Activated gamma-delta T cell treated with Interleukin-2 at 50 U/mL for 16 hours (primary cell): ENCODE measurements at places on chromosomes 4 and X.

DNA sequence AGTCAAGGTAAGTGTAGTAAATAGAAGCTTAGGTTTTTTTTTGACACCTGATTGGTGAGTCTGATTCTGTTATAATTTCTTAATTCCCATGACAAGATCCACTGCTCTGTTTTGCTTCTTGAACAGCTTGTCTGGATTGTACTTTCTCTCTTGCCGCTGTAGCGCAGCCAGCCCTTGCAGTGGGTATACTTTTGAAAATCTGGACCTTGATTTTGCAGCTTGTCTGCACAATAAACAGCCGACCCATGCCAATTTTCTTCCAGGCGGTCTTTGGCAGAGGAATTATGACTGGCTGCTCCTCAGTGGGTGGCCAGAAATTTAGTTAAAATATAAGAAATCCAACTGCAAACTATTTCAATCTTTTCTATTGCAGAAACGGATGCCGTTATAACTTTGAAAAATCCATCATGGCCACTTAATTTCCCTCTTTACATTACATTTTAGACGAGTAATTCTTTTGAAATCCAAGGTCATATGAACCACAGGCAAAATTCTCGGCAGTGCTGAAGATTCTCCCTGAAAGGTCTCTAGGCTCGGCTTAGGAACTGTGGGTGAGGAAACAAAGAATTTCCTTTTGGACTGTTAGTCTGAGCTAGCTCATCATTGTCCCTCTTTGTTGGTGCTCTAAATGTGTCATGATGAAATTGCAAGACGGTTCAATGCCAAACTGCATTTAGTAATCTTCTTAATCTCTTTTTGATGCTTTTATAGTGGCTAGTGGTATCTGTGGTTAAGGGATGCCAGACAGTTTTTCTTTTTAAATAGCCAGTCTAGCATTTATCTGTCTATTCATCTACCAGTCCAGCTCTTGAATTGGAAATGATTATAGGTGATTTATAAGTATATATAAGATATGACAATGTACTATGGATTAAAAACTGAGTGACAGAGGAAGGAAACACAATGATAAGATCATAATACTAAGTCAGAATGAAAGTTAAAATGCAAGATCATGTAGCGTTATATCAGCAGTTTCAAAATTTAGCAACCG is 31.5 kb upstream of the PTTG2 start:
- no peak for DNase-seq

- DNase-seq: no peak
Measured at GRCh38 chr4:25667931-25668557, 12.4 kb downstream of the SLC34A2 start.

DNA sequence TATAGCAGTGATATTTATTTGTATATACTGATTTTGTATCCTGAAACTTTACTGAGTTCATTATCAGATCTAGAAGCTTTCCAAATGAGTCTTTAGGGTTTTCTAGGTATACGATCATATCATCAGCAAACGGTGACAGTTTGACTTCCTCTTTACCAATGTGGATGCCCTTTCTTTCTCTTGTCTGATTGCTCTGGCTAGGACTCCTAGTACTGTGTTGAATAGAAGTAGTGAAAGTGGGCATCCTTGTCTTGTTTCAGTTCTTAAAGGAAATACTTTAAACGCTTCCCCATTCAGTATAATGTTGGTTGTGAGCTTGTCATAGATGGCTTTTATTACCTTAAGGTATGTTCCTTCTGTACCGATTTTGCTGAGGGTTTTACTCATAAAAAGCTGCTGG is 37.5 kb downstream of the CBR4 start:
- no peak for DNase-seq

DNA sequence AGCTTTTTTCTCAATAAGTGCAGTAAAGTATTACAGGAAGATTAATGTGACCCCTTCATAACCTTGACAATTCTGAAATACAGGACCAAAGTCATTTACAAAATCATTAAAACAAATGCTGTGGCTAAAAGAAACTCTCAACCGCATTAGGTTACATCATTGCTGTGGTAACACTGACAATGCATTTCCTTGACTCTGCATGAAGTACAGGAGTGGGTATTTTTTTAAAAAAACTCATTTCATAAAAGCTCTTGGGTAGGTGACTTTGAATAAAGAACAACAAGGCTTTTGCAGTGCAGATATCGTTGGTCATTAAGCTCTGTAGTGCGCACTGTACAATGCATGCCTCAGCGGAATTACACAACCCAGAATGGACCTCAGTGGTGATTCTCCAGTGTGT is 23.4 kb upstream of the XK start:
- DNase-seq: no peak

- DNase-seq: no peak
Measured at GRCh38 chrX:100745806-100746537, 14.1 kb upstream of the SYTL4 start.

DNA sequence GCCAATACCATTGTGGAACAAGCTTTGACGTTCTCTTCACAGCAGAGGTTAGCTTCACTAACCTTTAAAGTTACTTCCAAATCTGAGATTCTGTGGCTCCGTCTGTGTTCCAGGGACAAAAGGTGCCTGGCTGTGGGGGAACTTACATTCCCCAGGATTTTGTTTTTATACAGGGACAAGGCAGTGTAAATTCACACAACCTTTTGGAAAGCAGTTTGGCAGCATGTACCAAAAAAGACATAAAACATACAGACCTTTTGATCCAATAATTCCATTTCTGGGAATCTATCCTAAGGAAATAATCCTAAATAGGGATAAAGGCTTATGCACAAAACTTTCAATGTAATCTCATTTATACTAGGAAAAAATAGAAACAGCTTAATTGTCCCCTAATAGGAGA is 8.9 kb upstream of the C1QTNF7 start:
- DNase-seq: no peak

DNA sequence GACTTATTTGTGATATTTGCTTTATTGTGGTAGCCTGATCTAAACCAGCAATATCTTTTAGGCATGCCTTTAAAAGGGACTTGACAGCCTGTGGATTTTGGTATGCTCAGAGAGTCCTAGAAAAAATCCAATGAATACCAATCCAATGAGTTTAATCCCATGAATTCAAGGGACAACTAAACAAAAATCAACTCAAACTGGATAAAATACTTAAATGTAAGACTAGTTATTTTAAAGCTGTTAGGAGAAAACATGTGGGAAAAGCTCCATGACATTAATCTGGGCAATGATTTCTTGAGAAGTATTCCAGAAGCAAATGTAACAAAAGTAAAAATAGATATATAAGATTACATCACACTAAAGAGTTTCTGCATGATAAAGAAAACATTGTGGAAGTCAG is 711.5 kb upstream of the PITX2 start:
- no peak for DNase-seq

GRCh38 chr4:6548201-6548881 is 26.6 kb upstream of the MAN2B2 start:
- DNase-seq: no peak

GRCh38 chrX:119482041-119482440 is 13.8 kb downstream of the SLC25A5 start:
- DNase-seq: no peak

- DNase-seq: no peak
Measured at GRCh38 chr4:148315049-148315448, 127.2 kb downstream of the NR3C2 start.

- no peak for DNase-seq
Measured at GRCh38 chrX:78383594-78383993, 56.2 kb upstream of the CYSLTR1 start.

GRCh38 chrX:112631892-112632291 is 47.8 kb downstream of the LHFPL1 start:
- DNase-seq: no peak

- DNase-seq: no peak
Measured at GRCh38 chr4:26179316-26179760, 141.5 kb upstream of the RBPJ start.

DNA sequence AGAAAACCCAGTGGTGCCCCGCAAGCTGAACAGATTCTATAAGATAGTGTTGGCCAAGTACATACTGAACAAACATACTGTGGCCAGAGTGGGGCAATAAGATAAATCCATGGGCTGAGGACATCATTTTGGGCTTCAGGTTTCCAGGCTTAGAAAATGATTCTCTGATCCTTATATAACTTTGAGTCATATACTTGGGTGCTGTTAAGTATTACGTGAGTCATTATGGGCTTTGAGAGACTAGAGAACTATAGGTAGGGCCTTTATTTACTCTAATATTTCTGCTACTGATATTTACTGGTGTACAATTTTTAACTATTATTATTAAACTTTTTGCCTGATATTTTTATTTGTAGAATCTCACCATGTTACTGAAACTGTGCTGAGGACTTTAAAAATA is 586.1 kb downstream of the CENPC start:
- no peak for DNase-seq

- DNase-seq: no peak
Measured at GRCh38 chrX:110985470-110985869, 110.5 kb upstream of the PAK3 start.

DNA sequence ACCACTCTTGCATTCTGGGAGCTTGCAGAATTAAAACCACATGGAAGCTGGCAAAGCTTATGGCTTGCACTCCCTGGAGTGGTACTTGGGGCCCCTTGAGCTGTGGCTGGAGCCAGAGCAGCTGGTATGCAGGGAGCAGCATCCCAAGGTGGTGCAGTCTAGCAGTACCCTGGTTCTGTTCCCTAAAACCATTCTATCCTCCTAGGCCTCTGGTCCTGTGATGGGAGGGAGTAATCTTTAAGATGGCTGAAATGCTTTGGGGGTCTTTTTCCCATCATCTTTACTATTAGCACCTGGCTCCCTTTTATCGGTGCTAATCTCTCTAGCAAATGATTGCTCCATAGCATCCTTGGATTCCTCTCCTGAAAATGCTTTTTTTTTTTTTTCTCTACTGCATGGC is 56.1 kb downstream of the MAGEB17 start:
- DNase-seq: no peak

GRCh38 chr4:185538806-185539205 is 3.5 kb upstream of the PDLIM3 start:
- DNase-seq: no peak

- no peak for DNase-seq
Measured at GRCh38 chrX:10387011-10387410, 230.2 kb downstream of the CLCN4 start.

DNA sequence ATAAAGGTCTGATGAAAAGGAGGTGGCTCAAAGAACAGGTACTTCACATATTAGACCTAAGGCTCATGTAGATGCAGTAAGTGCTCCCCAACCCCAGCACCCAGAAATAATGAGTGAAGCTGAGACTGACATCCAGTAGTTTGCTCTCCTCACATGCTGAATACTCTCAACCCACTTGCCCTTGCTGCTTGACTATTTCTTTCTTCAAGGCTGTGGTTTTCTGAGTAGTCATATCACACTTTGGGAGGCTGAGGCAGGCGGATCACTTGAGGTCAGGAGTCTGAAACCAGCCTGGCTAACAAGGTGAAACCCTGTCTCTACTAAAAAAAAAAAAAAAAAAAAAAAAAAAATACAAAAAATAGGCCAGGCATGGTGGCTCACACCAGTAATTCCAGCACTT is 51.5 kb upstream of the PRPS1 start:
- no peak for DNase-seq

DNA sequence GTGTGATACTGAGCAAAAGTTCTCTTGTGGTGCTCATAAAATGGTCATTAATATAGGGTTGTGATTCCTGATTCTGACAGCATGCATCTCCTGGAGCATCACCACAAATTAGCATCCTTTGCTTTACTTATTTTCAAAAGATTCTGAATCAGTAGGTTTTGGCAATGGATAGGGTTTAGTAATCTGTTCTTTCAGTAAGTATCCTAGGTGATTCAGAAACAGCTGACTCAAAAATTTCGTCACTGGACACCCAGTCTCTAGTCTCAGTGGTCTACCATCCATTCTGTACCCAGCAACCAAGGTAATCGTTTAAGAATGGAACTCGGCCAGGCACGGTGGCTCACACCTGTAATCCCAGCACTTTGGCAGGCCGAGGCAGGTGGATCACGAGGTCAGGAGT is 4.1 kb downstream of the CBLL2 start:
- DNase-seq: no peak

GRCh38 chr4:139809757-139810140 is 144.1 kb downstream of the MGST2 start:
- DNase-seq: no peak

GRCh38 chr4:176319151-176319703 is 539 bp upstream of the SPCS3 start:
- no peak for DNase-seq

DNA sequence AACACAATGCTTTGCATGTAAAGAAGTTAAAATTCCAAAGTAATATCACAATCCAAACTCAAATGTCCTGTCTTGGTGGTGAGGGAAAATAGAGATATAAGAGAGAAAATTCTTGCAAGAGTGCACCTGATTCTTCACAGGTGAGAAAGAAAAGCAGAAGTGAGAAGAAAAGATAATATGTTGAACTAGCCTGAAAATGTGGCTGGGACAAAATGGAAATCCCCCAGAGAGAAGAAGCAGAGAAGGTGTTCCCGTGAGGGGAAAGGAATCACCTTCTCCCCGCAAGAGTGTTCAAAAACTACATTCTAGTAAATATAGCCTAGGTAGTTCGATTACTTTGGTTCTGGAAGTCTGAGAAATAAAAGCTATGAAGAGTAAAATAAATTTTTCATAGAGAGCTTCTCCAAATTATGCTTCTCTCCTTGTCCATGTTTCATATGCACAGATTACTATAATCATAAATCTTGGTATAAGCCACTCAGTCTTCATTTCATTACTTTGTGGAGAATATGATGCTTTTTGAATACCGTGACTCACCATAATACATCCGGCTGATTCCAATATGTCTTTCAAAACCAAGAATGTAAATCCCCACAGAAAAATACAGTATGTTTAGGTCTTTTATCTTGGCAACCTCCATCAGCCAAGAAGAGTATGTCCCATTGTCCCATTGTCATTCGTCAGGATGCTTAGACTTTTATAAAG is 63.1 kb downstream of the COX18 start:
- DNase-seq: no peak

DNA sequence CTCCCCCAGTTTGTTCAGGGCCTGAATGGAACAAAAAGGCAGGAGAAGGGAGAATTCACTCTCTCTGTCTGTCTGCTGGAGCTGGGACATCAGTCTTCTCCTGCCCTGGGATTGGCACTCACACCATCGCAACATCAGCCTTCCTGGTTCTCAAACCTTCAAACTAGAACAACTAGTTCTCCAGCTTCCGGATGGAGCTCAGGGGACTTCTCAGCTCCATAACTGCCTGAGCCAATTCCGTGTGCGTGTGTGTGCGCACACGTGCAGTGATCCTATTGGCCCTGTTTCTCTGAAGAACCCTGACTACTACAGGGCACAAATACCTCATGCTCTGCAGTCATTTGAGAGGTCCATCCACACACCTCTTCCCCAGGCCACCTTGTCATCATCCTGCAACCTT is 18.7 kb upstream of the MAN2B2 start:
- DNase-seq: no peak

DNA sequence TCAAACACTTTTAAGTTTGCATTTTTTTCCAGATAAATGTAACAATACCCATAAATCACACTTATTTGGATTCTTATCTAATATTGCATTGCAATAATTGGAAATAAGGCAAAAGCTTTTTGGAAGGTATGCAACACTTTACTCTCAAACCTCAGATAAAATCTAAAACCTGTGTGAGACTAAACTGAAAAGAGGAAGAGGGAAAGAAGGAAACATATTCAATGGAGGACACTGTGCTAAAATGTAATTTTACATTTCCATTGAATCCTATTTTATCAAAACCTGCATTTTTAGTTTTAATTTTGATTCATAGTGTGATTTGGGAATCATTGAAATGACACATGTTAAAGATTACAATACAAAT is 99.4 kb downstream of the HPGD start:
- no peak for DNase-seq
